Right lobe of liver (tissue), 6 donors: ENCODE measurements at places on chromosomes 11 and 22. TPM values are rescaled to one million over a fixed set of nuclear protein-coding genes. Genes with fewer than 3 reads are reported as not detected.
A peak's percentile ranks its signal among the peaks of the same experiment; 100 is the strongest.

KRTAP5-2 gene
- not detected for total RNA-seq

OR2AG1 gene
- total RNA-seq = not detected

CABP4 gene
- 1.6 TPM for total RNA-seq

TRIM6 gene
- total RNA-seq = 0.44 TPM

GRCh38 chr22:35464399-35464798, 64.5 kb downstream of the MCM5 start:
- no peaks in the 10 kb centered on the region for H3K36me3 ChIP-seq
- no peaks in the 10 kb centered on the region for H3K4me1 ChIP-seq
- H3K27me3 ChIP-seq = no peaks in the 10 kb centered on the region
- H3K4me3 ChIP-seq = no peak overlapping the region
- no peak overlapping the region for H3K27ac ChIP-seq

GRCh38 chr11:131924001-131924400, 553.6 kb downstream of the NTM start:
- no peaks in the 10 kb centered on the region for H3K4me1 ChIP-seq
- no peak overlapping the region for H3K4me3 ChIP-seq
- no peak for DNase-seq
- H3K27ac ChIP-seq = no peak overlapping the region

DNA sequence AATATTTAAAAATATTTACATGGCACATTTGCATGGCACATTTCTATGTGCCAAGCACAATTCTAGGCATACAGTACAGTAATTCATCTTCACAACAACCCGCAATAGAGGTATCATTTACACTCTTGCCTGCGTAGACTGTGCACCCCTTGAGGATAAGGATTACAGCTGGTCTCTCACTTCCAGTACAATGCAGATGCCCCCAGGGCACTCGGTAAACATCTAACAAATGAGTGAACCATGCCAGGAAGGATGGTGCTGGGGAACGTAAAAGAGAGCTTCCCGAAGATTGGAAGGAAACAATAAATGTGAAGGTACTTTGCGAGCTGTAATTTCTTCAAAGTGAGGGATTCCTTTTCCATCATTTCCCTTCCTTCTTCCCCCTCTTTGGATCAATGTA, 1.3 kb downstream of the PRPF19 start:
- H3K36me3 ChIP-seq = no peaks in the 10 kb centered on the region
- H3K4me1 ChIP-seq = no peaks in the 10 kb centered on the region
- H3K27ac ChIP-seq = peak overlapping the region; percentile 91
- H3K27me3 ChIP-seq = no peaks in the 10 kb centered on the region
- no peak for DNase-seq
- peak overlapping the region; percentile 100 for H3K4me3 ChIP-seq

- H3K36me3 ChIP-seq = no peaks in the 10 kb centered on the region
- no peak overlapping the region for H3K27ac ChIP-seq
- no peaks in the 10 kb centered on the region for H3K27me3 ChIP-seq
- no peak for DNase-seq
- no peak overlapping the region for H3K4me3 ChIP-seq
Observed at GRCh38 chr11:86191874-86192273, 52.7 kb upstream of the EED start.

DNA sequence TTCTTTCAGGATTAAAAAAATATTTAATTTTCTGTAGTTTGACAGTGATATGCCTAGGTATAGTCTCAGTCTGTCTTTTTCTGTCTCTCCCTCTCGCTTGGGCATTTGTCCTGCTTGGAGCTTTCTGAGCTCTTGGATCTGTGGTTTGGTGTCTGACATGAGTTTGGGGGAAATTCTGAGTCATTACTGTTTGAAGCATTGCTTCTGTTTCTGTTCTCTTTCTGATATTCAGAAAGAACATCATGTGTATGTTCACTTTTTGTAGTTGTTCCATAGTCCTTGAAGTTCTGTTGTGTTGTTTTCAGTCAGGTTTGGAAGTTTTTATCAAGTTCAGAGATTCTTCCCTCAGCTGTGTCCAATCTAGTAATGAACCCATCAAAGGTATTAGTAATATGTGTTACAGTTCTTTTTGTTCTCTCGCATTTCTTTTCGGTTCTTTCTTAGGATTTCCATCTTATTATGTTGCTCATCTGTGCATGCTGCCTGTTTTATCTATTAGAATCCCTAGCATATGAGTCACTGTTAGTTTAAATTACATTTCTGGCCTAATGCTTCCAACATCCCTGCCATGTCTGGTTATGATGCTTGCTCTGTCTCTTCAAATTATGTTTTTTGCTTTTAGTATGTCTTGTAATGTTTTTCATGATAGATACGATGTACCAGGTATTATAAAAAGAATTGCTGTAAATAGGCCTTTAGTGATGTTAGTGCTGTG, 48.4 kb downstream of the DDX10 start:
- H3K4me1 ChIP-seq = no peaks in the 10 kb centered on the region
- H3K27me3 ChIP-seq = no peaks in the 10 kb centered on the region
- H3K36me3 ChIP-seq = no peaks in the 10 kb centered on the region

DNA sequence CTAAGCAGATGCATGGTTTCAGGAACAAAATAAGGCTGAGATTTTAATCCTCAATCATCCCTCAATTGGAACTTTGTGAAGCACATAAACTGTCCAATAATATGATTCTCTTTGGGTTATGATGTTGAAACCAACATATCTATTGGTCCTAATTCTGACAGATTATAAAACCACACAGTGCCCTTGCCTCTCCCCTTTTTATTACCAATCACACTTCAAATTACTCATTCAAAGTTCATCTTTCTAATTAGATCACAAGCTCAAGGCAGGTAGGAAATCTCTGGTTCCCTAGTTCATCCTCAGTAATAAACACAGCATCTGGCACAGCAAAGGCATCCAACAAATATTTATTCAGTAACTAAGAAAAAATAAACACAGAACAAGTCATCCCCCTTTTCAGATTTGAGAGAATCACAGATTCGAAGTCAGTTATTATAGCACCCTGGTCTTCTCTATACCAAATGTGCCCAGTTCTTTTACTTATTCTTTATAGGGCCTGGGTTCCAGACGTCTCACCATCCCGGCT, 611.6 kb downstream of the INSC start:
- DNase-seq = no peak
- H3K36me3 ChIP-seq = no peaks in the 10 kb centered on the region
- H3K27me3 ChIP-seq = no peaks in the 10 kb centered on the region
- no peak overlapping the region for H3K4me3 ChIP-seq

- no peaks in the 10 kb centered on the region for H3K36me3 ChIP-seq
- no peak overlapping the region for H3K27ac ChIP-seq
- no peaks in the 10 kb centered on the region for H3K27me3 ChIP-seq
- no peak overlapping the region for H3K4me3 ChIP-seq
- peak; percentile 42 for DNase-seq
- no peaks in the 10 kb centered on the region for H3K4me1 ChIP-seq
Observed at GRCh38 chr11:120929664-120930154, 94.2 kb upstream of the TBCEL start.

DNA sequence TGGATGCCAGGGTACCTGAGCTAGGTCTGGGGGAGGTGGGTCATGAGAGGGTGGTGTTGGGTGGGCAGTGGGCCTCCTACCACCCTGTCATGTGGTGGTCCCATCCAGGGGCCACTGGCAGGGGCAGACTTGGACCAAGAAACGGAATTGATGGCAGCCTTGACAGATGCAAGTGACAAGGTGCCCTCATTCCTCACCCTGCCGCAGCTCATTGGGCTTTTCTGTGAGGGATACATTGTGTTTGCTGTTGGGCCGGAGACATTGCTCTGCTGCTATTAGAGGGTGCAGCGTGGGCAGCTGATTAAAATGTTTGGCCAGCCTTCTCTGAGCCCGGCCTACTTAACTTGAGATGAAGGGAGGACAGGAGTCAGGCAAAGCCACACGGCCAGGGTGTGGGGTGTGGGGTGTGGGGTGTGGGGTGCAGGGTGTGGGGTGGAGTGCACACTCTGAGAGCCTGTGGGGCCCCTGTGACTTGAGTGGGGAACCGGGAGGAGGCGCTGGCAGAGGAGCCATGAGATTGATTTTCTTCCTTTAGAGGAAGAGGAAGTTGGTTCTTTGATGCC, 351.5 kb downstream of the TBC1D22A start:
- peaks cover 7% of the 10 kb centered on the region for H3K4me1 ChIP-seq
- H3K36me3 ChIP-seq = no peaks in the 10 kb centered on the region
- no peaks in the 10 kb centered on the region for H3K27me3 ChIP-seq
- no peak overlapping the region for H3K27ac ChIP-seq

GRCh38 chr11:104813532-104813931, 84.7 kb downstream of the CASP12 start:
- H3K27ac ChIP-seq = no peak overlapping the region
- no peaks in the 10 kb centered on the region for H3K36me3 ChIP-seq
- no peaks in the 10 kb centered on the region for H3K4me1 ChIP-seq
- H3K27me3 ChIP-seq = no peaks in the 10 kb centered on the region
- DNase-seq = no peak

DNA sequence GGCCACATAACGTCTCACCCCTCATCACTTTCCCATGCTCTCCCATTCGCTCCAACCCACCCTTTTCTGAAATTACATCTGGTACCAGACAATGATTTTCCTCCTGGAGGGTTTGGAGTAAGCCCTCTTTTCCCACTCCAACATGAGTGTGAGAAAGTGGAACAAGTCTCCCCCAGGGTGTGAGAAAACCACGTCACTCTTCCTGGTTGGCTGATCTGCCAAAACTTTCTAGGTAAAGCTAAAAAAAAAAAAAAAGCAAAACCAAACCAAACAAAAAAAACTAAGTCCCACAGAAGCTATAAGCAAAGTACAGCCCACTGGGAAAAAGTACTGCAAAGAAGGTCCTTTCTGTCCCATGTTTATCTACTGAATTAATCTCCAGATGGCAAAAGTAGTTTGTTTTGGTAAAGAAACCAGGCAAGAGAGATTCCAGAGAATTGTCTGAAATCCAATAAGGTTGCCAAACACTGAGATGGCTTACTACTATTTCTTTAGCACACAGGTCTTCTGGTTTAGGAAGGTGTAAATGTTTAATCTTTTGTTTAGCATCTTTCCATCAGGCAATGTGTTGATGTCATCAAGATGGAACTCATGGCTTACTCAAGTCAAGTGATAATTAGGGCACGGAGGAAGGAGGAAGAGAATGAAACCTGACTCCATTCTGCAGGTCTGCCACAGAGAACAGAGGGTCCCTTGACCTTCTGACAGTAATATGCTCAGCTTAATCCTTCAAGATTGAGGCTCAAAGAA, 395.6 kb downstream of the LARGE1 start:
- DNase-seq = no peak
- H3K27ac ChIP-seq = no peak overlapping the region
- H3K36me3 ChIP-seq = no peaks in the 10 kb centered on the region
- no peak overlapping the region for H3K4me3 ChIP-seq

- no peaks in the 10 kb centered on the region for H3K27me3 ChIP-seq
- H3K27ac ChIP-seq = no peak overlapping the region
- no peaks in the 10 kb centered on the region for H3K4me1 ChIP-seq
- peaks cover 21% of the 10 kb centered on the region for H3K36me3 ChIP-seq
- no peak for DNase-seq
Observed at GRCh38 chr22:46695346-46696228, 42.5 kb downstream of the CERK start.
